ENCODE measurements at places on chromosomes 7 and 10.

- peak; percentile 80 for DNase-seq
These were observed 2.1 kb downstream of the NFE2L3 start for GRCh38 chr7:26153823-26154783.

DNA sequence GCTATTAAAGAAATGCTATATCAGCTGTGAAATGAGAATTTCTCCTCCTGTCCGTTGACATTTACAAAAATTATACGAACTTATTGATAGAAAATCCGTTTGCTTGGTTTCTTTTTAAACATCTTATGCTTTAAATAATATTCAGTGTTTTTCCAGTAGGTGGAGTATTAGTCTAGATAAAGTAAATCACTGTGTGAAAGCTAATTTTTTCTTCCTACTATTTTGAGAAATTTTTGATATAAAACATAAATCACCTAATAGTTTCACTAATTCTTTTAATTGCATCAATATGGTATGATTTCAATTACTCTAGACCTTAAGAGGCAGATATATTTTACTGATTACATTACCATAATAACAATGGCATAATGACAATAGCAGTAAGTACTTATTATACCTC, 335.2 kb upstream of the C7orf33 start:
- no peak for DNase-seq

DNA sequence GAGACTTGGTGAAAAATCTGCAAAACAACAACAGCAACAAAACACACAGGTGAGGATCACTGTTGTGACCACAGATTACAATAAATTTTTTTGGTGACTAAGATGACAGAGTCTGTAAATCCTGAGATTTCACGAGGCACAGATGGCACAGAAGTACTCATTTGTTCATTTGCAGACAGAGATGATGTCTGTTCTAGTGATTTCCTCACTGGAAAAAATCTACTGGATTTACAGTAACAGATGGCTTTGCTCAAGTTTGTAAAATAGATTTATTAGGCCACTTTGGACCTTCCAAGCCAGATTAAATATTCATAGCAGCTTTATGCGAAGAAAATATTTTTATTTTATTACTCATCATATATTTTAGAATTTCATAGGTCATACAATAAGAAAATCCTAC, 113.5 kb upstream of the IL6 start:
- DNase-seq, result no peak

DNA sequence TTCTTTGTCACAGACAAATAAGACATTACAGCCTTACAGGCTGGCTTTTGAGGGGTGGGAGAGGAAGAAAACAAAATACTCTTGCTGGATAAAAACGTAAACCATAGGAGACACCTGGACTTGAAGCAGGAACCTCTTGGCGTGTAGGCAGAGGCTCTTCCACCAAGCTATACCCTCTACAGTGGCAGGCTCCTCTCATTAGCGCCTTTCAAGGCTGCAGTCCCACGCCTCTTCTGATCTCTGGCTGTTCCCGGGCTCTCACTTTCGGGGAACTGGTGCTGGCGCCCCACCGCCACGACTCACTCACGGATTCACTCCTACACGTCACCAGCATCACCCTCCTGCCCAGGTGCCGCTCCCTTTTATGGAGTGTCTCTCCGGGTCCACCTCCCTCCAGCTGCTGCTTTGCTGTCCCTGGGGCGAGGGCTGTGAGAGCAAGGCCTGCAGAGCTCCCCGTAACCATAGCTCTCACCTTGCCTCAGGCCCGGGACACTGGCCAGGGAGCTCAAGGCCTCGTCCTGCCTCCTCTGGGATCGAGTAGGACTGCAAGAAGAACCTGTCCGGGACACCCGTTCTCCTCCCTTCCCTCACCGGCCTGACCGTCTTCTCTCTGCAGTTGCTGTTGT, 62.6 kb downstream of the ZNF777 start:
- no peak for DNase-seq

DNA sequence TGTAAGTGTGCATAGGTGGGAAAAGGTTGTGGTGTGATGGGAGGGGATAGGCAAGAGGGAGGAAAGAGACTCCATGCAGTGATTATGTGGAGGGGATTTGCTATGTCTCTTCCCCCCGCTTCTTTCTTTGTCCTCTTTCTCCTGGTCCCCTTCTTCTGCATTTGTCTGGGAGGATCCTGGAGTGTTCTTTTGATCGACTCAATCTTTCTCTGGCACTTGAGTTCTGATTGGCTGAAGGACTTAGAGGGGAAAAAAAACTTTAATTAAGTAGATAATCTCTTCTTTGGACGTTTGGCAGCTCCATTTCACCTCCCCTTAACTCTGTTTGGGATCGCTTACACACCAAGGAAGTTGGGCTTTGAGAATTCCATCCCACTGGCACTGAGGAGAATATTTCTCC, at the start of gene WNT8B:
WNT8B (plus strand) TSS at position 301 of the 400 bp plus-strand sequence. CDS start 160 bp downstream, outside the sequence.
- no peak for DNase-seq

DNA sequence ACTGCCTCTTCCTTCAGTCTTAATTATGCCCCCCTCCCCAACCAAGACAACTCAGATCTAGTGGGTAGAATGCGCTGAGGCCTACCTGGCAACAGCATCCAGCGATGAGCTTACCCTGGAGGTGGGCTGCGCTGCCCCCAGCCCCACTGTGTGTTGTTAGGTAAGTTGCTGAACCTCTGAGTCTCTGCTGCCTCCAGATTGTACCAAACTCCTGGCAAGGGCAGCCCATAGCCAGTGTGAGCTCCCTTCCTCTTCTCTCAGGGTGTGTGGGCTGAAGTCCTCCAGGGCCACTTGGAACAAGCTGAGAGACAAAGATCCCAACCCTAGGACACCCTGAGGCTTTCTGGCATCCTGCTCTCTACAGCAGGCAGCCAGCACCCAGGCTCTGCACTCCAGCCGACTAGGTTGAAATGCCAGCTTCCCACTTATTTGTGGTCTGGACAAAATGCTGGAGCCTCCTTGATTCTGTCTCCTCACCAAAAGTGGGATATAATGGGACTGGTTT, 135.3 kb downstream of the ARHGAP22 start:
- DNase-seq, result no peak

DNA sequence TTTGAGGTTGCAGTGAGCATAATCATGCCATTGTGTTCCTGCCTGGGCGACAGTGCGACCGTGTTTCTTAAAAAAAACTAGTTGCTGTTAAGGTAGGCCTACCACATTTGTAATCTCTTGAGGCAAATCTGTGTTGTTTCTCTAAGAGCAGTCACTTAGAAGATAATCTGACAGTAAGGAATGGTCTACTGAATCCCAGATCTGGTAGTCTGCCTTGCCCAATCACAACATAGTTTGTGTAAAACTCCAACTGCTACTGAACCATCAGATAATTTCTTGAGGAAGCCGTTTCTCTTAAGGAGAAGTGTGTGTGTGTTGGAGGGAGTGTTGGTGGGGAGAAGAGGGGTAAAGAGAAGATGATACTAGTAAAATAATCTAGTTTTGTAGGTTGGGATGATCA, 5.0 kb downstream of the NRF1 start:
- DNase-seq, result no peak

DNA sequence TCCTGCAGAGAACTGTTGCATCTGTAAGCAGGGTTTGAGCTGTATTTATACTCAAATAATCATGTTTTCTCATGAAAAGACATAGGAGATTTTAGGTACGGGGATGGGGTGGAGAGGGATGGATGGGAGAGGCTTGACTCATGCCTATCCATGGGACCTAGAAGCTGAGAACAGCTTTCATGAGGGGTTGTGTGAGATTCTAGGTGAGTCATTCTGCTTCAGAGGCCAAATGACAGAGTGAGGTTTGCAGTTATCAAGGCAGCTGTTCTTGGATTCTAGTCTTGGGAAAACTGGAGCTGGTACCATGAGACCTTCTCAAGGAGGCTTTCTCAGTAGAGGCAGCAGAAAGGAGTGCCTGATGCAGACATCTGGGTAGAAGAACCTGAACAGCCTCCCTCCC, 746.9 kb downstream of the TYW1 start:
- no peak for DNase-seq

GRCh38 chr7:151008511-151009323, 15.6 kb downstream of the ATG9B start:
- peak; percentile 96 for DNase-seq

DNA sequence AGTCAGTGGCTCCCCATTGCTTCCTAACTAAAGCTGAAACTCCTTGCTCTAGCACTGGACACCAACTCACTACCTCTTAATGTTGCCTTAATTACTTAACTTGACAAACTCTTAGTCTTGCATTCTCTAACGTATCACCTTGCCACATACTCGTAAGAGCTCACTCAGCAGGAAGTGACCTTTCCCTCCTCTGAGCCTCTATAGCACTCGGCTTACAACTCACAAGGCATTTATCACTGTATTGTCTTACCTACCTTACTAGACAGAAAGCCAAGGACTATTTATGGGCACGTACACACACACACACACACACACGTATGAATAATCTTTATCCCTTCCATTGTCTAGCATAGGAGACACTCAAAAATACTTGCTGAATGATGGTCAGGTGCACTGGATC, 21.2 kb downstream of the CEP41 start:
- no peak for DNase-seq

Measured in ELF-1 (cell line).